Adipose tissue (tissue), 3 donors: ENCODE measurements at places on chromosomes 16 and 17. TPM values are rescaled to one million over a fixed set of nuclear protein-coding genes. Genes with fewer than 3 reads are reported as not detected.

CCL1 gene
- polyA plus RNA-seq: not detected

TSPOAP1 gene
- 5.3 TPM for polyA plus RNA-seq

MAF gene
- 11.7 TPM for polyA plus RNA-seq

EXOC3L1 gene
- 3.1 TPM for polyA plus RNA-seq

CMTM2 gene
- polyA plus RNA-seq: 0.16 TPM
